ENCODE measurements at places on chromosomes 4 and X.

DNA sequence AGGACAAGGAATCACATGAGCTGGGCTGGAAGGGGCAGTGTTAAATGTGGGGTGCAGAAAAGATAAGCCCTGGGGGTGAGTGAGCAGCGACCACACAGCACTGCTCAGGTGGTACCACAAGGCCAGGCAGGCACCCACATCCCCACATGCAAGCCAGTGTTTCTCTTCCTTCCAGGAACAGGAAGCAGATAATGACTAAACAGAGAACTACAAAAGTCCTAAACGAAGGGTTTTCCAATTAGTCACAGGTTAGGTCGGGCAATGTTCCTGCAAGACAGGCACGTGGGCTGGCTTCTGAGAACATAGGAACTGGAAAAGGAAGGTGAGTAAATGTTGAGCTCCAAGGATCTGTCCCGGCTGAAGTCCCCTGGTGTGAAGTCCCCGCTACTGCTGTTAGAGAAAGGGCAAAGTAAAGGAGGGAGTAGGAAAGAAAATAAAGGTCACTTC lies 19.5 kb downstream of the RELL1 start:
- DNase-seq = peak; percentile 66

- DNase-seq = no peak
Measured at GRCh38 chr4:15162465-15163283, 160.4 kb downstream of the CPEB2 start.

- DNase-seq = no peak
Measured at GRCh38 chr4:25632135-25632534, 23.5 kb upstream of the SLC34A2 start.

GRCh38 chr4:32196950-32197688 lies 1477.0 kb downstream of the PCDH7 start:
- no peak for DNase-seq

DNA sequence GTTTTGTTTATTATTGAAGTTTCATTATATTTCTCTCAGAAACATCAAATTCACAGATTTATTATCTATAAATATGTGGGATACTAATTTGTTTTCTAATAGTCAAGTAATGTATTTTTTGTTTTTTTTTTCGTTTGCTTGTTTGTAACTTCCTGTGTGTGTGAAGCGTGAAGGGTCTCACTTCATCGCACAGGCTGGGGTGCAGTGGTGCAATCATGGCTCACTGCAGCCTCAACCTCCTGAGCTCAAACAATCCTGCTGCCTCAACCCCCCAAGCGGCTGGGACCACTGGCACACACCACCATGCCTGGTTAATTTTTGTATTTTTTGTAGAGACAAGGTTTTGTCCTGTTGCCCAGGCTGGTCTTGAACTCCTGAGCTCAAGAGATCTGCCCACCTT lies 55.1 kb downstream of the SH3RF1 start:
- no peak for DNase-seq

DNA sequence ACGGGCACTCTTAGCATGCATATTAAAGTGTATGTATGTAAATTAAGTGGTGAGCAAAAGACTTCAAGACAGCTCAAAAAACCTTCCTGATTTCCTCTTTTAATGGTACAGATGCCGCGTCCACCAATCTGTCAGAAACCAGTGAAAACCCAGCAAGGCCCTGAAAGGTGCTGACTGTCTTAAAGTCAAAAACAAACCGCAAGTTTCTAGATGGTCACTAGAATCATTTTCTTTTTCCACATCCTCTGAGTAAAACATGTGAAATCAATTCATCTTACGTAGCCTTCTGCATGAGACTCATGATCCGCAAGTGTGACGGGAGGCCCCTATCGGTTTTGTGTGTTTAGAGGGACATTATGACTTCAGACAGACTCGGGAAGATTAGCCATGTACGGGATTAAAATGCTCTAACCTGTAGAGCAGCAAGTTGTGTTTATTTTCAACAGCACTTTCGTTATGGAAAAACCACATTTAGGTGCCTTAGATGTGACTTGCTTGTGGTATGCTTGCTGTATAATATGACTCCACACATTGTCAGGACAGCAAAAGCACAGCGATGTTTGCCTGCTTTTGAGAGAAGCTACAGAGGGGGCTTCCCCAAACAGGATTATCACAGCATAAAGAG lies 88.2 kb upstream of the STS start:
- DNase-seq = no peak

DNA sequence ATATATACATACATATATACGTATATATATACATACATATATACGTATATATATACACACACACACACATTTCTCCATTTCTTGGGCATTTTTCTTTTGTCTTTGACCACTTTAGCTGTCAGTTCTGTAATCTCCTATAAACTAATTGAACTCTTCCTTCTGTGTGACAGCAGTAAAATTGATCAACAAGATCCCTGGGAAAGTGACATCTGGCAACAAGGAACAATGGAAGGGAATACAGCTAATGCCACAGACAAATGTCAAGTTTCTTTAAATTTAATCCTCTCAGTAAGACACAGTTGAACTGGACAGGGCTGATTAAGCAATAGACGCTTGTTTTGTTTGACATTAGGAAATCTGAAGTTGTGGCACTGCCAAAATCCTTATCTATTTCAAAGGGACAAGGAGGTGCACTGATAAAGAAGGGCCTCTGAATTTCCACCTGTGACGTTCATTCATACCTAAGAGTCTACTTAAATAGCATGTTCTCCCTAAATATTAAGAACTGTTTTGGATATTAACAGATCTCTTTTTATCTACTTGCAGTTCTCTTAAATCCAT lies 126.9 kb downstream of the RNF150 start:
- no peak for DNase-seq

DNA sequence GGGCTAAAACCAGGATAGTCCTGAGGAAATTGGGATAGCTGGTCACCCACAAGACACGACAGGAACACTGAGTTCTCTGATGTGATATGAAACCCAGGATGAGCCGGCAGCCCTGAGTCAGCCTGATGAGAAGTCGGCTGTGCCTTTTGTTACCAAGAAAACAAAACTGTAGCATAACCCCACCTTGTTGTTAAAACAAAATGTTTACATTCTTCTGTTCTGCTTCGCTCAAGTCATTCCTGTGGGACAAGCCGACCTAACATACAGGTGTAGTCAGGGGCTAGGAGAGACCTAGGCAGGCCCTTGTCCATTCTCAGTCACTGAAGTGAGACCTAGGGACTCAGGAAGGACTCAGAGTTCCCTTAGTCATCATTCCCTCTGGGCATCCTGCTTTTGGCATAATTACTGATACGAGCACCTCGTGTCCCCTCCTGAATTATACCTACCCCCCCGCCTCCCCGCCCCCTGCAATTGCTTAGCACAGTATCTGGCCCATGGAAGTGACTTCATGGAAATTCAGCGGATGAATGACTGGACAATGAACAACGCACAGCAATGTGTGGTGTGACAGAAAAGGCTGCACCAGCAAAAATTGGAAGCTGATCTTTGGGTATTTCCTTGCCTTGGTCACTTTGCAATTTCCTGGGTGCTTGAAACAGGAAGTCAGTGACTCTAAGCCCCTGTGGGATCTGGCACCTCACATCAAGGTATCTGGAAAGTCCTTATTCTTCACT lies 31.9 kb upstream of the TLR2 start:
- DNase-seq = no peak

DNA sequence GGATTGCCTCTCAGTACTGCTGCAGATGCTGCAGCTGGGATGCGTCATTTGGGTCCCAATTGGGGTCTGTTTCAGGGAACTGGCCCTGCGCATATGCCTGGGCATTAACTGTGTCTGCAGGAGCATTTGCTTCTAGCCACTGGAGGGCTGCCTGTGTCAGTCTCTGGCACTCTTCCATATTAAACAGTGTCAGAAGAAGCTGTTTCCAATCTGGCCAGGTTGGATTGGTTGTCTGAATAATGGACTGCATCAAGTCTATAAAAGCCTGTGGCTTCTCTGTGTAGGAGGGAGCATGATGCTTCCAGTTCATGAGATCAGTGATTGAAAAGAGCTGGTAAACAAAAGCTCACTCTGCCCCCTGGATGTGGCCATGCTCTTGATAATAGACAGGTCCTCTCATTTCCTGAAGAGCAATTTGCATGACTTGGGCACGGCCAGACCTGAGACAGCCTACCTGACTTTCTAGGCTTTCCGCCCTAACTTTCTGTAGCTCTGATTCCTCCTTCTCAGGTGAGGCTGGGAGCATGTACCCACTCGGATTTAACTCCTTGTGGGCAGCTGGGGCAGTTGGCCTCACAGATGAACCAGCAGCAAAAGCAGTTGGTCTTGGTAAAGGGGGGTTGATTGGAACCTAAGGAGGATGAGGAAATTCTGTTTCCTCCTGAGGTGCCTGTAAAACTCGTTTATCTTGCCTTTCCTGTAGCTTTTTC lies 29.2 kb downstream of the SULT1E1 start:
- peak; percentile 77 for DNase-seq

GRCh38 chr4:108372681-108373080 lies 203.9 kb upstream of the LEF1 start:
- DNase-seq = no peak

DNA sequence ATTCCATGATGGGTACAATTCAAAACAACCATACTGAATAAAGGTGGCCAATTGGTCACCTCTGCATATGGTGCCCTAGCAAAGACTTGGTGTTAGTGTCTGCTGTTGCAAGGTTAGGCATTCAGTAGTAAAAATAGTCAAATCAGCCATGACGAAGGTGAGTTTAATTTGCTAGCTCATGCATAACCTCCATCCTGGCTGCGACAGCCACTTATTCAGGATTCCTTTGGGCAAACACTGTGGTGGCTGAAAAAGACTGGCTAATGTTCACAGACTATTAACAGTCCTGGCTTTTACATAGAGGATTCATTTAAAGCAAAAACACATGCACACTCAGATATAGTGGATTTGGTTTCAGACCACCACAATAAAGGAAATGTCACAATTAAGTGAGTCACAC lies 34.8 kb upstream of the MAP9 start:
- DNase-seq = no peak

GRCh38 chr4:8725071-8725841 lies 132.7 kb downstream of the CPZ start:
- peak; percentile 12 for DNase-seq

DNA sequence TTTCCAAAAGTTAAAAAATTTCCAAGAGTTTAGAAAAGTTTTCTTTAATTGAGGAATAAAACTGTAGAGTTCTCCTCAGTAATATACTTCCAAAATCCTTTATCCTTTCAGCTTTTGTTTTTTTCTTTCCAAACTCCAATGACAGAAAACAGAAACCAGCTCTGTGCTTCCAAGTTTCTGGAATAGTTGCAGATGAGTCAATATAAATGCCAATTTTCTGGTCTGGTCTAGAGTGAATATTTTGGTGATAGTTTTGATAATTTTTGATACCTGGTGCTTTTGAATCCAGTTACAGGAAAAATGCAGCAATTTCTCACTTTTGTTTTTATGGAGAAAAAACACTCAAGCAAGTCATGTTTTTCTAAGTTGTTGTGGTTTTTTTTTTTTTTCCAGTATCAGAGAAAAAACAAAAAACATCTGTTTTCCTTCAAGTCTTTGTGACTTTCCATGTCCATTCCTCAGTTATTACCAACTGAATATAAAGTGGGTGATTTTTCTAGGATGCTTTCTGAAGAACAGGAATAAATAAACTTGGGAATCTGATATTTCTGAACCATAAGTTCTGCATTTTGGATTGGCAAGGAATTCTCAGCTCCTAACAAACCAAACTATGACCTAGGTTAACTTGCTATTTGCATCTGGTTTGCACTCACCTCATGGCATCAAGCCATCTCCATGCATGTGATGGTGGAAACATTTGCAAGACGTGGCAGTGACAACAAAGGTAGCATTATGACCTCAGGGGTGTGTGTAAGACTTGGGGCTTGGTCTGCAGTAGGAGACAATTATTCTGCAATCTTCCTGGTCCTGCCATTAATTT lies 139.1 kb downstream of the VEGFC start:
- no peak for DNase-seq

DNA sequence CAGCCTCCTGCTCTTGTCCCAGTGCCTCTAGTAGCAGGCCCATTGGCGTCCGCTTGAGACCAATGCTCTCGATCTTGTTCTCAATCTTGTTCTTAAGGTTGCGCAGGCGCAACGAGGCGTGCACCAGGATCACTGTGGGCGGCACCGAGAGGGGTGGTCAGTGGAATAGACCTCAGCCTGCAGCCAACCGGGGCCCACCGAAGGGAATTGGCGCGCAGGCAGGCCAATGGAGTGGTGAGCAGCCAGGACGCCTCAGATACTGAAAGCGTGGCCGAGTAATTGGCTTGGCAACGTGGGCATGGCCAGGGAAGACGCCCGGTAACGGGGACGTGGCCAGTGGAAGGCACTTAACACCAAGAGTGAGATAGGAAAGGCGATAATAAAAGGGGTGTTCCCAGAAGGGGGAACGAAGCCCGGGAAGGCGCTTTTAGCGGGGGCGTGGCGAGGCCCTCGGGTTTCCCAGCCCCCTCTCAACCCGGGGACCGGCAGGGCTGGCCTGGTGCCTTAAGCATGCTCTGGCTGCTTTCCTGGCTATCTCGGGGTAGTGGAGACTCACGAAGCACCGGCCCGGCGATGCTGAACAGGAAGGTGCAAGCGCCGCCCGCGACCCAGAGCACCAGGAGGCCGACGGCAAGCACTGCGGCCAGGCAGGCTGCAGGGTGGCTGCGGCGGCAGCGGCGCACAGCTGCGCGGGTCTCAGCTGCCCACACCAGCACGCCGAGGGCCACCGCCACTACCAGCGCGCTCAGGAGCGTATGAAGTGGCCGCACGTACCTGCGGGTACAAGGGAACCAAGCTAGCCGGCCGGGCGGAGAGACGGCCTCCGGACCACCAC lies 1.7 kb downstream of the PRAF2 start:
- DNase-seq = peak; percentile 82

- peak; percentile 76 for DNase-seq
Measured at GRCh38 chr4:37453281-37453998, 208.9 kb downstream of the NWD2 start.

- no peak for DNase-seq
Measured at GRCh38 chrX:47360423-47361179, 9.8 kb upstream of the ZNF157 start.

GRCh38 chr4:11497212-11497806 lies 68.6 kb upstream of the HS3ST1 start:
- no peak for DNase-seq

GRCh38 chr4:81040012-81040659 lies 9.6 kb downstream of the BMP3 start:
- no peak for DNase-seq

DNA sequence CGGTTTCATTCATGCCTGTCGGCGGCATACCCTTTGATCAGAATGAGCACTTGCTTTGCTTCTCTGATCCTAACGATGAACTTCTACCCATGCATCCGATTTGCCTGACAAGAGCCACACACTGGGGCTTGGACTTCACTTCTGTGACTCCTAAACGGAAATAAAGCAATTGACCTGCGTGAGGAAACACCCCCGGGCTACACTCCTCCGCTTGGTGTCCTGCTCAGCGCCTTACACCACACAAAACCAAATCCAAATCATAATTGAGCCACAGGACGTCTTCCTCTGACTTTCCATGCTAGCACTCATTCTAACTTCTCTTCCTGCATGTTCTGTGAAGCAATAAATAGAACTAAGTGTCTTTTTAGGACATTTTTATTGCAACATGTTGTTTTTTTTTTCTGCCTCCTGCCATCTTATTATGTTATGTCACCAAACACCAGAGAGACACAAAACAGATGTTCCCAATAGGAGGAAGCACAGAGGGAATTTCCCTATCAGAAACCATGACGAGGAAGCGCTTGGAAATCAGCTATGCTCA lies 110.8 kb upstream of the FAM9B start:
- DNase-seq = no peak

GRCh38 chr4:77043507-77044136 lies 32.2 kb downstream of the CCNI start:
- no peak for DNase-seq
